Tibial artery (tissue), 4 donors: ENCODE measurements at places on chromosomes 5 and 9.

DNA sequence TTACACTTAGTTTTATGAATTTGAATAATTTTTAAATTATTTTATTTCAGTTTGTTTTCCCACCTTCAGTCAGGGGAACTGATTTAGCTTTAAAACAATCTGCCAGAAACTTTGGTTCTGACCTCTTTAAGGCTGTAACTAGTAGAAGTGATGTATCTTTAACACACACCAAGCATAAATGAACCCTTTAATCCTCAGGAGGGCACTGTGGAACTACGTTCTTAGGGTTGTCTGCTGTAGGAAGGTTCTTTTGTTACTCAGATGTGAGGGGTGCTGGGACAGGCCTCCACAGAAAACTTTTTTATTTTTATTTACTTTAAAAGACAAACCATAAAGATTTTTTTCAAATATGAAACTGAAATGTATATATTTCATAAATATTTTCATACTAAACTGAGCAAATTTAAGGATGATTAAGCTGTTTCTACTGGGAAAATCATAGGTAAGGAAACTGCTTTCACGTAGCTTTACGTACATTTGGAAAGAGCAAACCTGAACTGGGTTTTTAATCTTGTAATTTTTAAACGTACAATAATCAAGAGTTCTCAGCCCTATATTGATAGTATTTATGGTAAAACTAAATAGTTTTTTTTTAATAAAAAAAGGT is 5.3 kb downstream of the KLF4 start:
- no peak for DNase-seq

GRCh38 chr5:159210210-159210661 is 883 bp upstream of the RNF145 start:
- no peak for DNase-seq

- no peak for DNase-seq
Observed at GRCh38 chr5:83787631-83788030, 67.0 kb upstream of the HAPLN1 start.

- peak; percentile 88 for DNase-seq
Observed at GRCh38 chr5:88889189-88890069, 6.4 kb upstream of the MEF2C start.

DNA sequence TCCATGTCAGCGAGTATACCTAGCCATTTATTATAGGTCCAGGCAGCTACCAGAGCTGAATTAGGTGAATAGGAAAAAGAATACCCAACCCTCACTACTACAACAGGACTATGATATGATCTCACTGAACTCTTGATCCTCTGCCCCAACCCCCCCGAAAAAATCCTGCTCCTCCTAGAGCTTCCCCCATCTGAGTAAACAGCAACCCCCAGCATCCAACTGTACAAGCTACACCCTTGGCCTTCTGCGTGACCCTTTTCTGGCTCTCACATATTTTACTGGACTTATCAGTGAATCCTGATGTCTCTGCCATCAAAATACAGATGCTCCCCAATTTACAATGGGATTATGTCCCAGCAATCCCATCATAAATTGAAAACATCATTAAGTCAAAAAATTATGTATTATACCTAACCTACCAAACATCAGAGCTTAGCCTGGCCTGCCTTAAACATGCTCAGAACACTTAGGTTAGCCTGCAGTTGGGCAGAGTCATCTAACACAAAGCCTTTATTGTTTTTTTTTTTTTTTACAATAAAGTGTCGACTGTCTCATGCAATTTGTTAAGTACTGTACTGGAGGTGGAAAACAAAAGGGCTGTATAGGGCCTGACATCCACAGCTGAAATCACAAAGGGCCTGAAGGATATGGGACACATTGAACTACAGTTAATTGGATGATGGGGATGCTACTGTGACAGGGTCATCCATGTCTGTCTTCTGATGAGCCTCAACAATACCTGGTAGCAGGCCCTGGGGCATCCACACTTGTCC is 128.9 kb upstream of the ERCC6L2 start:
- no peak for DNase-seq

GRCh38 chr5:160390787-160391696 is 8.8 kb downstream of the FAM200C start:
- no peak for DNase-seq

DNA sequence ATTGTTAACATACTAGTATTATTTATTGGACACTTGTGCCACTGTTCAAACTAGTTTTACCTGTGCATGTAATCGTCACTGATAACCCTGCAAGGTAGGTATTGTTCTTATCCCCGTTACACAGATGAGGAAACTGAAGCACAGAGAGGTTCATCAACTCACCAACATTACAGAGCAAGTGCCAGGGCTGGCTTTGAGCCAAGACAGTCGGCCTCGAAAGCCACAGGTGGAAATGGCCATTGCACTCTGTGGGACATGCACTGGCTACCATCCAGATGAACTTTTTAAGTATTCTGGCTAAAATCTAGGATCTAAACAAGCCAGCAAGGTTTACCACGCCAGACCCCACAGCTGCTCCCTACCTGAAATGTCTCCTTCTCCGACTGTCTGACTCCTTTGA is 57.9 kb downstream of the TEX10 start:
- no peak for DNase-seq

DNA sequence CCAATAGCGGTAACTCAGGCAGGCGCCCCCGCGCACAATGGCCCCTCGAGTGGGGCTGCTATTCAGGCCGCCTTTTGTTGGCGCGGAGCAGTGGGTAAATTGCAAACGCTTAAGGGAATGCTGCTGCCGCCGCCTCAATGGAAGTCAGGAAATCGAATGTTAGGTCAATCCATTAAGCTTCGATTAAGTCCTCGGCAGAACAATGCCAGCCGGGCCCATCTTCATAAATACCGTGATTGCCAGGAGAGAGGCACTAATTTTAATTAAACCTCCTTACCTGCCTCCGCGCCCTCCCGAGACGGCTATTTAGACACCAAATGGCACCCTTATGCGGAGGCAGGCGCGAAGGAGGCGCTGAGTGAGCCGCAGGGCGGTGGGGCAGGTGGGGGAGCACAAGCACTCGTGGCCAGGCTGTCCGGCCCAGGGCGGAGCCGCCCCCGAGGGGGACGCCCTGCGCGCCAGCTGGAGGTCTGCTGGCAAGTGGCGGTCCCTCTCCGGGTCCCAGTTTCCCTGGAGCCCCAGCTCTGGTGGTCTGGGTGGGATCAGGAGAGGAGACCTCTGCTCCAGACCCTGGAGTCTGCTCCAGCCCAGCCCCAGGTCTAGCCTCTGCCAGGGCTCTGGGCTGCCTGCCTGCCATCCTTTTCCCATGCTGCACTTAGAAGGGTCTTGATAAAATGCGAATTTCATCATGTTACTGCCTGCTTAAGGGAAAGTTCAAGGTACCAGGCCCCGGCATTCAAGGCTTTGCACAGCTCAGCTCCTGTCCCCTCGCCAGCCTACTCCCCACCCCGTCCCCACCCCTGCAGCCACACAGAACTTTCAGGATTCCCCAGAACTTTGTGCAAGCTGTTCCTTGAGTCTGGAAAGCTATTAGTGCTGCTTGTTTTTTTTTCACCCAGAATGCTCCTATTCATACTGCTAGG is 19.7 kb downstream of the NR5A1 start:
- DNase-seq: no peak

DNA sequence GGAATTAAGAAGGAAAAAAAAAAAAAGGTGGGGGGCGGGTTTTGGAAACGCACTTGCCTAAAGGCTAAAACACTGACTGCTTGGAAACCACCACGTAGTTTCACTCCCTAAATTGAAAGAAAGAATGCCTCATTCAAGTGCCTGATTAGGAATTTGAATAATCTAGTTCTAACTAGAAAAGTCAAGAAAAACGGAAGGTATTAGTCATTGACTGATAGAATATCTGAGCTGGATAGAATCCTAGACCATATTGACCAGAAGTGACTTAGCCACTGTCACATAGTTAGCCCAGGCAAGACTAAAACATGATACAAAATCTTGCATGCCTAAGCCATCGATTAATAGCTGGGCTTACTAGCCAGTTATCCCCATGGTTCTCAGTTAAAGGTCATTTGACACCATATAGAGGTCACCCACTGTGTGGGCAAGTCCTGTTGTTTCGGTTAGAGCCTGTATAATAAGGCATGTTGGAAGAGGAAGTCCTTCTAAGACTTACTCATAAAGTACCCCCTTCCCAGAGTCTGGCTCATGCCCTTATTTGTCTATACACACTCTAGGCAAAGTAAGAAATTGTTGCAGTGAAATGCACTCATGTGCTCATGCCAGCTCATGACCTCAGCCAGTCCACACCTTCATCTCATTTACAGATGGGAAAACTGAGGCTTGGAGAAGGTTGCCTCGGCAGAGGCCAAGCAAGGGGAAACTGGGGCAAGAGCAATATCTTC is 40.2 kb downstream of the SH3RF2 start:
- no peak for DNase-seq

GRCh38 chr9:87635656-87636501 is 90.0 kb upstream of the CTSL start:
- DNase-seq: no peak

DNA sequence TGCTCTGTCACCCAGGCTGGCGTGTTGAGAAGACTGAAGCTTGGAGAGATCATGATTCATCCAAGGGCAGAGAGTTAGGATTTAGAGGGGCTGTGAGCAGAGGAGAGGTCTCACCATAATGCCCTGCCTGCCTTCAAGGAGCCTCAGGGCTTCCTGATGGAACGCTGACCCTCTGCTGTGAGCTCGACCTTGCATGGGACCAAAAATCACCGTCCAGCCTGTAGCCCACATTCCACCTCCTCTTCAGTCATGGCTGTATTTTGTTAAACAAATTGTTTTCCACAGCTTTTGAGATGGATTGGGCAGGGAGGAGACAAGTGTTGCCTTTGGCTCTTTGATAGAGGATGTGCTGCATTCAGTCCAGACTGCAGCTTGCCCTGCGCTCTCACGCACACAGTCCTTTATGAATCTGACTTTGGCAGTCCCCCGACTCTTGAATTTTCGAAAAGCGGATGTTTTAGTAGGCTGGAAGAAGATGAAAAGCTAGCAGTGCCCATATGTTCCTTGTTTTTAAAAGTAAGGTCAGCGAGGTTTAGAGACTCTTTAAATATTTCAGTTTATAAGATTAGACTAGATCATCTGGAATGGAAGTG is 79.5 kb downstream of the MVB12B start:
- DNase-seq: no peak

DNA sequence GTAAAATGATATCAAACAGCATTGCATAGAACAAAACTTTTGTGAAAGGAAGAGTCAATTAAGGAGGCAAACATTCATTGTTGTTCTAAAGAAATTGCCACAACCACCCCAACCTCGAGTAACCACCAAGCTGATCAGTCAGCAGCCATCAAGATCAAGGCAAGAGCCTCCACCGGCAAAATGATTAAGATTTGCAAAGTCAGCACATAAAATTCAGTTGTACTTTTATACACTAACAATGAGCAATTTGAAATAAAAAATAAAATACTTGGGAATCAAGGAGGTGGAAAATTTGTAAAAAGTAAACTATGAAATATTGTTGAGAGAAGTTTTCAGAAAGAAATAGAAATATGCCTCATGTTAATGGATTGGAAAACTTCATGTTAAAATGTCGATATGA is 1118.5 kb downstream of the PTPRD start:
- no peak for DNase-seq

GRCh38 chr9:95181226-95181818 is 136.2 kb downstream of the FANCC start:
- no peak for DNase-seq

GRCh38 chr5:178324481-178325310 is 92.1 kb upstream of the PHYKPL start:
- no peak for DNase-seq

- DNase-seq: peak; percentile 52
Observed at GRCh38 chr5:142814122-142814521, 43.9 kb downstream of the ARHGAP26 start.

DNA sequence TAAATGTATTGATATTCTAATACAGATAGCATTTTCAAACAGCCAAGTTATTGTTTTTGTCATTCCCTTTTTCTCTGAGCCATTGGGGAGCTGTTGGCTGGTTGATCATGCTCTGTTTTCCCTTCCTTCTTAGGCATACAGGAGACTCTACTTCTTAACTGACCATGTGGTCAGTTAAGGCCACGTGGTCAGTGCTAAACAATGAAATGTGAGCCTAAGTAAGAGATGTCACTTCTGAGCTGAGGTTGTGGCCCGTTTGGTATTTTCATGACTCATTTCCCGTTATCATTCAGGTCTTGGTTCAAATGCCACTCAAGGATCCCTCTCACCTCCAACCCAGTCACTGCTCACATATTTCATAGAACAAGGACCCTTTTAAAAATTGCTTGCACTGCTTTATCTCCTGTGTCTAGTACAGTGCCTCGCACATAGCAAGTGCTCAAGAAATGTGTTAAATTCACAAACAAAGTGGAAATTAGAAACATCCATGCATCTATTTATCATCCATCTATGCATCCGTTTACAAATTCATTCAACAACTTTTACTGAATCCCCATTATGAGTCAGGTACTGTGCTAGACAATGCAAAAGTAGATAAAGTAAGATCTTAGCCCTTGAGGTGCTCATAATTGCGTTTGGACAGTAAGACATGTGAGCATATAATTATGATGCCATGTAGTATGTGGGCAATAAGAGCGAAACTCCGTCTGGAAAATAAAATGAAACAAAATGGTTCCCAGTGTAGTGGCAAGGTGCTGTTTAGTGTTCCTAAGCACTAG is 50.7 kb downstream of the ARRDC3 start:
- DNase-seq: no peak

GRCh38 chr5:42970636-42971559 is 69.2 kb downstream of the ANXA2R start:
- no peak for DNase-seq

DNA sequence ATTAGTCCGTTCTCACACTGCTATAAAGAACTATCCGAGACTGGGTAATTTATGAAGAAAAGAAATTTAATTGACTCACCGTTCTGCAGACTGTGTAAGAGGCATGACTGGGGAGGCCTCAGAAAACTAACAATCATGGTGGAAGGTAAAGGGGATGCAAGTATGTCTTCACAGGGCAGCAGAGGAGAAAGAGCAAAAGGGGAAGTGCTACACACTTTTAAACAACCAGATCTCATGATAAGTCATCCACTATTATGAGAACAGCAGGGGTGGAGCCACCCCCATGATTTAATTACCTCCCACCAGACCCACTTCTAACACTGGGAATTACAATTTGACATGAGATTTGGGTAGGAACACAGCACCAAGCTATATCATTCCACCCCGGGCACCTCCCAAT is 26.6 kb downstream of the FST start:
- no peak for DNase-seq

- no peak for DNase-seq
Observed at GRCh38 chr9:25804856-25805255, 126.6 kb upstream of the TUSC1 start.

DNA sequence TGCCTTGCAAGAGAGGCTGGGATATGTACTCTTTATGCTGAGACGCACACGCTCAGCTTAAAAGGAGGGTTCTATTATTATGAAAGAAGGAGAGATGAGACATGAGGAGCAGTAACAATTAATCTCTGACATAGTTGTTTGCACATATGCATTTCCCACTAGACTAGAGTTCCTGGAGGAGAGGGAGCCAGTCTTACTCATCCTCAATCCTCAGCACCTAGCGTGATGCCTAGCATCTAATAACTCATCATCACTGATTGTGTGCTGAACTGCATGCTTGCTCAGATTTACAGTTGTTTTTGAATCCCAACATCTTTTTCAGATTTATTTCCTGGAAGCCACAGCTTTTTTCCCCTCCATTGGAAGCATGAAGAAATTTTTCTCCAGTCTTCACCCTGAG is 35.5 kb downstream of the GCNT4 start:
- DNase-seq: no peak

GRCh38 chr9:127444921-127445850 is 6.0 kb downstream of the RPL12 start:
- DNase-seq: no peak
